SHP77 (cell line): ENCODE measurements at places on chromosomes 7 and 10.

GRCh38 chr10:24483701-24484100 lies 240.0 kb downstream of the ARHGAP21 start:
- DNase-seq, result no peak

GRCh38 chr7:35386082-35386815 lies 132.3 kb upstream of the TBX20 start:
- no peak for DNase-seq

- DNase-seq, result no peak
These were observed 64.4 kb downstream of the NRBF2 start for GRCh38 chr10:63197344-63198092.

DNA sequence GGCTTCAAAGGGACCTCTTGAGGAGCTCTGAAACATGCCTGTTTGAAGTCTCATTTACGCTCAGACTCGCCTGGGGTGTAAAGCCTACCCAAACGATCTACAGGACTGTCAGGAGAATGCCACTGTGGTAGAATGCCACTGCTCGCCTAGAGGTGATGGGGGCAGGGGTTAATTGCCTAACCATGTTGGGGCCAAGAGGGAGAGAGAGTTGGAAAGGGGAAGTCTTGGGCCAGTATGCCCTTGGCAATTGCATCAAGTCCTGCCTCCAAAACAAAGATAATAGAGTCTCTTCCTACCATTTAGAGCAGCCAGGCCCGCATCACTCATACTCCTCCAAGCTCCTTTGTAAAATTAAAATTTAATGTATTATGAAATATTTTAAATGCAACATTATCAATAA lies 25.2 kb downstream of the CDK1 start:
- DNase-seq, result no peak

DNA sequence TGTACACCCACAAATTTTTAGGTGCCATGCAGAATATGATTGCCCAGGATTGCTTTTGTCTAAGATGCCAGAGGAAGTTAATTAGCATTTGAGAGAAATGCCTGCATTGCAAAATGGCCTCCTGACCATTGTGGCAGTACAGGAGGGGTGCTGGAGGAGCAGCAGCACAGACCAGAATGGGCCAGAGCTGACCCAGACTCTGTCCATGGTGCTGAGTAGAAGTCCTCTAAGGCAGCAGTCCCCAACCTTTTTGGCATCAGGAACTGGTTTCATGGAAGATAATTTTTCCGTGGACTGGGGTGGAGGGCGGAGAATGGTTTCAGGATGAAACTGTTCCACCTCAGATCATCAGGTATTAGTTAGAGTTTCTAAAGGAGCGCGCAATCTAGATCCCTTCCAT lies 217.8 kb upstream of the AGK start:
- no peak for DNase-seq

DNA sequence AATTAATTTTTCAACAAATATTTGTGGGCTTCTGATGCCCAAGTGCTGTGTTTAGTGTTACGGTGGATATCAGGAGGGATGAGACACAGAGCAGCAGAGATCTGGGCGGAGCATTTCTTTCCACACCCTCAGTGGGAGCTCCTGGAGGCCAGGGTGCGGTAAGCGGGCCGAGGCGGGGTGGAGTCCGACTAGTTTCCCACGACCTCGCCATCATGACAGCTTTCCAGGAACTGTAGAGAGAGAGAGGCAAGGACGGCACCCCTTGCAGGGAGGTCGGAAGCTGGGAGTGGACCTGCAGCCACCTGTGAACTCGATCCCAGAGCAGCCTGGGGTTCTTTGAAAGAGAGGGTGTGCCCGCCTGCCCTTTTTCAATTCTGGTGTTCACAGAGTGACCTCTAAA lies 128.2 kb downstream of the ACTR3B start:
- no peak for DNase-seq

- peak; percentile 64 for DNase-seq
These were observed 33.9 kb upstream of the XPNPEP1 start for GRCh38 chr10:109957092-109957797.

DNA sequence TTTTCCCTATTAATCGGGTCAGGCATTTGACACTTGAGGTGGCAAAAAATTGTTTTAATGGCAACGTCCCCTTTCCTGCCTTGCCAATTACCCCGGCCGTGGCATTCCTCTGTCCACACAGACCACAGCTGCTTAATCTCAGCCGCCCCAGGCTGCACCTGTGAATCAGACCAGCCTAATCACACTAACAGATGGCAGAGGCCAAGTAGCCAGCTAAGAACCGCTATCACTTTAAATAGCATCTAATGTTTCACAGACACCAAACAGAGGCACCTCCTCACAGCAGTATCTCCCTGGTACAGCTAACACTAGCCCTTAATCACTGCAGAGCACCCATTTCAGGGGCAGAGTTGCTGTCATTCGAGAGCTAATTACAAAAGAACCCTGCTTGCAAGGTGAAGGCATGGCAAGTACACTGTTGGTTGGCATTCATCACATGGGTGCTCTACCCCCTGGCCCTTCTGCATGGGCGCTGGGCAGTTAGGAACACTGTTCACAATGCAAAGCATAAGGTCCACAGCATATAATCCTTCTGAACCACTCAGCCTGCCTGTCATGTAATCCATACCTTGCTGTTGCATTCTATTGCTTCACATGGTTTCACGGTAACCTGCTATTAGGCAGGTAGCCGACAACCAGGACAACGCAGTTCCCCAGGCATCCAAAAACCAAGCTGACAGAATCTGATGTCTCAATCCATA lies 38.8 kb downstream of the FGFR2 start:
- DNase-seq, result no peak

GRCh38 chr10:7833210-7833609 lies 14.9 kb downstream of the TAF3 start:
- no peak for DNase-seq

DNA sequence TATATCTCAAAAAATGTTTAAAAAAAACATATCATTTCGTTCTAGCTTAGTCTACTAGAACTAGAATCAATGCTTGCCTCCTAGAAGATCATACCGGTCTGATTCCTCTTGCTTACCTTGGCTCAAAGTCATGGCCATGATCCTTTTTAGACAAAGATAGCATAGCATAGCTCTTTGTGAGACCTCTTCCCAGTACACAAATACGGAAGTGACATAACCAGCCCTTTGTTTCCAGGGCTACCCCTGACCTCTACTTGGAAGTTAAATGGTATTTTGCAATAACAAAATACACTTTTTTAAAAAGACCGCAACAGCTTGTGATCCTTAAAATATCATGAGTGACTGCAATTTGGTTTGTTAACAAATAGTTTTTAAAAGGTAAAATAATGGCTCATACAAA lies 130.7 kb upstream of the NOBOX start:
- no peak for DNase-seq

DNA sequence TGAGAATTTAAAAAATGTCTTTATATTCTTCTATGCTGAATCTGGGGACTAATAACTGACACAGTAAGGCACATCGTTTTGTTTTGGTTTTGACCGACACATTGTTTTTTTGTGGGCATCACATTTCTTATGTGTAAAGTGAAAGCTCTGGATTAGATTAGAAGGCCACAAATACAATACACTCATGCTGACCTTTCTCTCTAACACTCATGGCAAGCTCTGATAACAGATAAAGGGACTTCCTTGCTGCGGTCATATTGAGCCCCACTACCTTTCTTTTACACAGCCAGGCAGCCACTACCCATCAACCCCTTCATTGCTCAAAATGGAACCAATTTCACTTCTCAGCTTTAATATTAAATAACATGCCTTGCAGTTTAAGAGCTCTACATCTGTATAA lies 26.0 kb downstream of the PPP1R3A start:
- DNase-seq, result no peak
